ENCODE measurements at places on chromosomes 2 and 18. TPM values are rescaled to one million over a fixed set of nuclear protein-coding genes. Genes with fewer than 3 reads are reported as not detected.

- H3K27ac ChIP-seq, result no peak overlapping the region
- no peak for DNase-seq
- H3K4me1 ChIP-seq, result no peaks in the 10 kb centered on the region
- H3K27me3 ChIP-seq, result no peaks in the 10 kb centered on the region
Observed at GRCh38 chr2:25018681-25019080, 23.2 kb upstream of the EFR3B start.

GRCh38 chr2:71680925-71681324 lies 227.6 kb downstream of the DYSF start:
- H3K4me1 ChIP-seq, result no peaks in the 10 kb centered on the region
- no peak overlapping the region for H3K27ac ChIP-seq
- DNase-seq, result peak; percentile 53
- H3K27me3 ChIP-seq, result no peaks in the 10 kb centered on the region

DNA sequence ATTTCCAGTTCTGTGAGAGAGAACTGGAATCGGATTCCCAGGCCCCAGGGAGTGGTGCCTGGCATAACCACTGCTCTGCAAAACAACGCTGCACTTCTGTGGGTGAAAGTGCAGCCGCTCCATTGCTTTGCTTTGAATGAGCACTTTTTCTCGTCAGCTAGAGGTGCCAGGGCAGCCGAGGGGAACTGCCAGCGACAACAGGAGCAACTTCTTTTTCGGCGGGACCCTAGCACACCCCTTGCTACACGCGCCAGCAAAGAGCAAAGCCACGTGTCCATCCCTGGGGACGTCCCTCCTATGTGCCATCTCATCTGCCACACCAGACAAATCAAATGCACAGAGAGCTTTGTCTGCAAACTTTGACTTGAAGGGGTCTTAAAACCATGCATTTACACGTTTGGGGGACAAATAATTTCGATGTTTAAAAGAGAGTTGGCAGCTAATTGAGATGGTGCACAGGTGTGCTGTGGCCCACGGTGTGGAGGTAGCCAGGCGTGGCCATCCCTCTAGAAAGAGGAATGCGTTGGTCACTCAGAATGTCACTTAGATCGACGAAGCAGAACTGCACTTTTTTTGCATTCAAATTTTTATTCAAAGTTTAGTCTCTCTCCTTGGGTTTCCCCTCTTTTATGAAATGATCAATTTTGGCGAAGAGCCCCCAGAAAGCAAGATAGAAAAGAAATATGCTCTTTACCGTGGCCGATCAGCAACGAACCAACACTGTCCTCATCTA lies 151.8 kb downstream of the MBP start:
- no peak for DNase-seq
- H3K4me3 ChIP-seq, result no peak overlapping the region
- no peak overlapping the region for H3K27ac ChIP-seq

Gene SLC23A3
- total RNA-seq, result 0.99 TPM

DNA sequence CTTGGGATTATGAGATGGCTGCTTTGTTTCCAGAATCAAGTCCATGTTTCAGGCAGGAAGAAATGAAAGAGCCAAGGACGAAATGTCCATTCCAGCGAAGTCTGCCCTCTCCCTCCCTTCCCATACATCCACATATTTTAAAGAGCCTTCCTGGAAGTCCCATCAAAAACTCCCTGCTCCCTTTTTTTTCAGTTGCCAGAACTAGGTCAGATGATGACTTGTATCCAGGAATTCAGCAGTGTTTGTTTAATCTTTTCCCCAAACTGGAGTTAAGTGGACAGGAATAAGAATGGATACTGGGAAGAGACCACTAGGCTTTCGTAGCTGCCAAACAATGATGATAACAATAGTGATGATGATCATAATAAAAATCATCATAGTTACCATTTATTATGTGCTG lies 198.7 kb downstream of the MEIS1 start:
- no peaks in the 10 kb centered on the region for H3K4me1 ChIP-seq
- no peaks in the 10 kb centered on the region for H3K36me3 ChIP-seq
- no peaks in the 10 kb centered on the region for H3K27me3 ChIP-seq
- no peak overlapping the region for H3K4me3 ChIP-seq

- no peaks in the 10 kb centered on the region for H3K36me3 ChIP-seq
- no peaks in the 10 kb centered on the region for H3K27me3 ChIP-seq
- DNase-seq, result no peak
Observed at GRCh38 chr2:136206613-136207012, 88.7 kb upstream of the CXCR4 start.
